ENCODE measurements at places on chromosomes 2 and 18.

DNA sequence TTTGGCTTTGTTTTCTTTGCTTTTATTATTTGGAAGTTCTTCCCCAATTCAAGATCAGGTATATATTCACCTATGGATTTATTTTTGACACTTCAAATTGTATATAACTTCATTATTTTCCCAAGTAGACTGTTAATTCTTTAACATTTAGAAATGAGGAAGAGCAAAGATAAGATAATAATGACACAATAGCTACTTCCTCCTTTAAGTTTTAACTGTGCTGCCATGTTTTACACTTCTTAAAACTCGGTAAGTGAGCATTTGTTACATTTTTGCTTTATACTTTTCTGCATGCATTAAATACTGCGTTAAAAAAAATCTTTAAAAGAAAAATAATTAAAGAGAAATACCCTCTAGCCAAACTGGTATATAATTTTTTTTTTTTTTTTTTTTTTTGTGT, 32.5 kb downstream of the SLC66A3 start:
- peak; percentile 68 for DNase-seq

DNA sequence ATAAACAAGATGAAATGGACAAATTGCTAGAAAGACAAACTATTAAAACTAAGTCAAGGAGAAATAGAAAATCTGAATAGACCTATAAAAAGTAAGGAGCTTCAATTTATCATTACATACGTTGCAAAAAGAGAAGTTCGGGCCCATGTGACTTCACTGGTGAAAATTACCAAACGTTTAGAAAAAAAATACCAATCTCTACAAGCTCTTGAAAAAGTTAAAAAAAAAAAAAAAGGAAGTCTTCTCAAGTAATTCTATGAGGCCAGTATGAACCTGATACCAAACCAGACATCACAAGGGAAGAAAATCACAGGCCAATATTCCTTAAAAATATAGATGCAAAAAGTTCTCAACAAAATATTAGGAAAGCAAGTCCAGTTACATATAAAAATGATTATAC, 20.2 kb upstream of the ACVR2A start:
- peak; percentile 76 for DNase-seq

DNA sequence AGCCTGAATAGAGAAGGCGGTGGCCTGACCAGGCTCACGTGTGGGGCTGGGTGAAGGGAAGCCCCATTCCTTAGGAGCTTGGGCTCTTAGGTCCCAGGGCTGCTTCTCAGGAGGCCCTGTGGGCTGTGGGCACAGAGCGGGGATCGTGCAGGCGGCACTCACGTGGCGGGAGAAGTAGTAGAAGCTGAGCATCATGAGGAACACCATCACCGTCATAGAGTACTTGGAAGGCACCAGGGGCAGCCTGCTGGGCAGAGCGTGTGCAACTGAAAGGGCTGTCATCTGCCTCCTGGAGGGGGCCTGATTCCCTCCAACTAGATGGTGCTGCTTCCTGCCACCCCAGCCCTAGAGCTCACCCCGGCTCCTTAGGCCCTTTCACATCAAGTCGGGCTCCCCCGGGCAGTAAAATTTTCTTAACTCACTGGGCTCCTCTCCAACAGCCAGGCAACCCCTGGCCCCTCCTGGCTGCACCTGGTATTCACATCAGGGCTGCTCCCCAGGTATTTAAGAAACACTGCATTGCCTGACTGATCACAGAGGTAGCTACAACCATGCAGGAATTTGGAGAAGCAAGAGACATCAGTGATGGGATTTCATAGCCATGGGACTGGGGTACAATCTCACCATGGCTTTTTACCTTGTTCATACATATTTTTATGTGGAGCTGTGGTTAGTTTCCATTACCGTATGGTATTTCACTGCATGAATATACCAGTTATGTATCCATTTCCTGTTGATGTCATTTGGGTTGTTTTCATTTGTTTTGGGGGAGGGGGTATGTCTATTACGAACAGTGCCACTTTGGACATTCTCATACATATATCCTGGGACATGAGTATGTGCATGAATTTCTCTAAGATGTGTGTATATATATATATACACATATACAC, 32.9 kb downstream of the CENPO start:
- DNase-seq = no peak

- no peak for DNase-seq
Measured at GRCh38 chr2:83234246-83234645, 1224.8 kb downstream of the SUCLG1 start.

DNA sequence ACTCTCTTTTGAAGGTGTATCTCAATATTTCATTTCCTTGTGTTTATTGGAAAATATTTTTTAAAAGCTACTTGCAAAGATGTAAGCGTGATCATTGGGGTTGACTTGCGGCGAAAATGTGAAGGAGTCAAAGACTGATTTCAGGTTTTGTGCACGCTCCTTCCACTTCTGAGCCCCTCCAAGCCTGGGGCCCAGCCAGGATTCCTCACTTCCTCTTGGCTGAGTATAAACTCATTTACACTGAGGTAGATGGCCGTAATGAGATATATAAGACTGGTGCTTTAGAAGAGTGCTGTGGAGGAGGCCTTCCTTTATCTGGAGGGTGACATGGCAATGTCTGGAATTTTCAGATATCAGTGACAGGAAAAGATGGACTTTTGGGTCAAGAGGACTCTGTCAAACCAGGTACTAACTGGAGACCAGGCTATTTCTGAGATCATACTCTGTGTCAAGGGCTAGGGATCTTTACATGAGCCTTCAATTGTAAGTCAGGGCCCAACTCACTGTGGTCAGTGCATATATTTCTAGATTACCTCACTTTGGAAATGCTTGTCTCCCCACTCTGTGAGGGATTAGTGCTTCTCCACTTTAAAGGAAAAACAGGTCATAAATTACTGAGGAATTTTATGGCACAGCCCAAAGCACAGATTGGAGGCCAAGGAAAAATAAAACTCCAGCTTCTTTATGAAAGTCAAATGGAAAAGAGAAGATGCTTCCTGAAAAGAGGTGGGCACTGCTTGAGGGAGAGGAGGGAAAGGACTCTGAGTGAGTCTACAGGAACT, 22.8 kb downstream of the PRKCE start:
- no peak for DNase-seq

DNA sequence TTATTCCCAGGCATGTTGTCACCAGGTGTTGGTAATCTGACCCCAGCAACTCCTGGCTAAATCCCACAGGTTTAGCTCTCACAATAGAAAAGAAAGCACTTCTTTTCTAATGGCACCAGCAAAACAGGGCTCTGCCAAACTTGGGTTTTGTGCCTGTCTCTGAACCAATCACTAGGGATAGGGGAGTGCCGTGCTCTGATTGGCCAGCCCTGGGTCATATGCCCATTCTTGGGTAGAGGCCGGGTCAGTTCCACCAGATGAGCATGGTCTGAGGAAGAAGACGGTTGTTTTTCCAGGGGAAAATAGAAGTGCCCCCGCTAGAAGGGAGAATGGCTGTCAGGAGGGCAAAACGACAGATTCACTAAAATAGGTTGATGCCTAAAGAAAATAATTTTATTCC, 14.7 kb downstream of the CDK15 start:
- no peak for DNase-seq

GRCh38 chr2:104862058-104862941, 8.4 kb downstream of the POU3F3 start:
- no peak for DNase-seq

GRCh38 chr18:58101291-58101794, 57.3 kb downstream of the NEDD4L start:
- no peak for DNase-seq
